ENCODE measurements at places on chromosomes 2 and 18.

DNA sequence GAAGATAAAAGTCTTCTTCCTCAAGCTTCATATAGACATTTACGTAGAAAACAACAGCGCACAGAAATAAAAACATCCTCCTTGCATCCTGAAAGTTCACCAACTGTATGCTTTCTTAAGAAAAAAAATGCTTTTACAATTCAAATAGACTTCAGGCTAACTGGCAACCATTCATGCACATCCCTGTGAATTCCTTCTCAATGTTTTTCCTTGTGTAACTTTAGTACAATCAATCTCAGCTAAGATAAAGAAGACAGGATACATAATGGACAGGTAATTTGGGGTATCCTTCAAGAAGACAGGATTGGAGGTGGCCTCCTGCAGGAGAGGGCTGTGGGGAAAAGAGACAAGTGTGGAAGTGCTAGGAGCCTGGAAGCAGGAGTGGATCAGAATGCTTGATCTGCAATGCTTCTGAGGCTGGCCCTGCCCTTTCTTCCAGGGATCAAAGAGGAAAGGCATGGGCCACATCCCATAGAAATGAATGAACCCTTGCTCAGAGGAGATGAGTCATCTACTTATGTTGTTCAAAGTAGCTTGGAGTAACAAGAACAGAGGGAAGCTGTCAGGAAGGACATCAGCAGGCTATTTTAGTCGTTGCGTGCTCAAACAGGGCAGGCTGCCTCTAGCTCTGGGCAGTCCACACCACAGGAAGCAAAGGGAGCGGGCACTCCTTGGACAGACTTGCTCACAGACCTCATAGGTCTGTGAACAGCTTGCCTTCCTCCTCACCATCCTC is 126.6 kb downstream of the TMEM131 start:
- DNase-seq = peak; percentile 15

GRCh38 chr2:234352270-234352669 is 144.6 kb downstream of the ARL4C start:
- DNase-seq = no peak

GRCh38 chr2:18925296-18925695 is 335.9 kb upstream of the NT5C1B start:
- no peak for DNase-seq

- peak; percentile 22 for DNase-seq
Measured at GRCh38 chr2:176830362-176830761, 382.2 kb upstream of the HNRNPA3 start.

Measured in Kasumi-1 (cell line).